ENCODE measurements at places on chromosomes 12 and 14.

- no peak for DNase-seq
These were observed 138.6 kb downstream of the SCARB1 start for GRCh38 chr12:124725099-124725498.

DNA sequence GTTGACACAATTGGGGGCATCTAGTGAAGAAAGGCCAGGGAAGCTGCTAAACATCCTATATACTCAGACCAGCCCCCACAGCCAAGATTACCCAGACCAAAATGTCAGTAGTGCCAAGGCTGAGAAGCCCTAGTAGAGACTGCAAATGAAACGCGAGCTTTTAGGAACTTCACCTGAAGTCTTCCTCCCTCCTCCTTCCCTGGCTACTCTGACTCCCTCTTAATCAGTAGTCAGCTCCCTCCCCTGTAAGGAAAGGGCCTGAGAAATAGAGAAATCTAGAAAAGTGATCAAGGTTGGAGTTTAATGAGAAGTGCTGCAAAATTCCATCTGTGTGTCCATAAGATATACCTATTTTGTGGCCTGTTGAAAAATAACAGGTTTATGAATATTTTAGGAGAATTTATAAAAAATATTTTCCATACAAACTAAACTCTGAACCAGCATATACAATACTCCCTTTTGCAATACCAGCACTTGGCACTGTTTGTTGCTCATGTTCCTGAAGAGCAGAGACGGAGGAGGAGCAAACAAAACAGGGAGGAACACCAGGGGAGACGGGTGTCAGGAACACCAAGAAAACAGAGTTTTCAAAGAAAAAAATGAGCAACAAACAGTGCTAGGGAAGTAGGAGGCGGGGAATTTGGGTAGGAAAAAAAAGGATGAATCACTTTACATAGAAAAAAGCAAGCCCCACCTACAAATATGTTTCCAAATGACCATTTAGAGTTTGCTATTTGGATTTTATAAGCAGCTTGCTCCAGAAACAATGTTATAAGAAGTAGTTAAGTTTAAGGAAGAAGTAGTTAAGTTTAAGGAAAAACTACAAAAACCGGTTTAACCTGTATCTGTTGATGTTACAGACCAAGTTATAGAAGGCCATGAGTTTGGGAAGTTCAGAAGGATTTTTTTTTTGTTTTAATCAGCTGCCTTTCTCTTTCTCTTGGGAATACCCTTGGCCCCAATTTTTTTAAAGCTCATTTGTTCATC lies 282.1 kb upstream of the GRIP1 start:
- DNase-seq: no peak

GRCh38 chr14:22251090-22251489 lies 337.9 kb downstream of the DAD1 start:
- no peak for DNase-seq

GRCh38 chr14:94685166-94685581 lies 73.0 kb downstream of the SERPINA3 start:
- no peak for DNase-seq

DNA sequence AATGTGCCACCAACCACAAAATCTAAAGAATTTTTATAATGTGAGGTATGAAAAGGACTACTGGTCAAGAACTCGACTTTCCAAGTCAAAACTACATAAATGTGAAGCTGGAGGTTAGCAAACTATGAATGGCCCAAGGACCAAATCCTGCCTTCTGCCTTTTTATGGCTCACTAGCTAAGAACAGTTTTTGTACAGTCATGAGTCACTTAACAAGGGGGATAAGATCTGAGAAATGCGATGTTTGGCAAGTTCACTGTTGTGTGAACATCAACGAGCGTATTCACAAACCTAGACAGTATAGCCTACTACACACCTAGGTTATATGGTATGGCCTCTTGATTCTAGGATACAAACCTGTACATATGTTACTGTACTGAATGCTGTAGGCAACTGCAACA lies 28.2 kb downstream of the FERMT2 start:
- no peak for DNase-seq

DNA sequence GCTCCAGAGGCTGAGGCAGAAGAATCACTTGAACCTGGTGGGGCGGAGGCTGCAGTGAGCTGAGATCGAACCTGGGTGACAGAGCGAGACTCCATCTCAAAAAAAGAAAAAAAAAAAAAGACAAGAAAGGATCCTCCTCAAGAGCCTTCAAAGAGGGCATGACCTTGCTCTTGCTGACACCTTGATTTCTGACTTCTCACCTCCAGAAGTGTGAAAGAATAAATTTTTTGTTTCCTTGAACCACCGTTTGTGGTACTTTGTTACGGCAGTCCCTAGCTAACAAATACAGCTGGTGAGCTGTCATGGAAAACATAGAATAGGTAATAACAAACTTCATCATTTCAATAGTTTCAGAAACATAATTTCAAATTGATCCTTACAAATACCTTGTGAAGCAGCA lies 1.9 kb upstream of the ACTR10 start:
- no peak for DNase-seq

DNA sequence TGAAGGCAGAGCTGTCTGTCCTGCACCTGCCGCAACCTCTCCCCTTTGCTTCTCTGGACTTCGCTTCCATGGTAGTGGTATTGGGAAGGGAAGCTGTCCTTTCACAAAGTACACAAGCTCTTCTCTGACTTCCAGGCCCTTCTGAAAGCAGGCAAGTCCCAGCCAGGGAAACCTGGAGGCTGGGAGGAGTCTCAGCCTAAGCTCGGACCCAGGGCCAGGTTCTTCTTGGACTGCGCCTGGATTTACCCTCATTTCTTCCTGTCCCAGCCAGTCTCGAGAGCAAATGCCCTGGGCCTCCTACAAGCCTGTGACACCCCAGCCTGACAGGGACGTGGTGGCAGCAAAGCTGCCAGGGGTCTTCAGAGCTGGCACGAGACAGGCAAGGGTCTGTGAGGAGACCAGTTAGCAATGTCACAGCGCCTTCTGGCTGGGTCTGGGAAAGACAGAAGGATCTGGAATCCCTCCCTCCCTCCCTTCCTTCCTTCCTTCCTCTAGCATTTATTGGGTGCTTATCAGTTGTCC lies 22.4 kb downstream of the ISCA2 start:
- DNase-seq: no peak

Measured in stimulated activated CD8-positive, alpha-beta memory T cell treated with anti-CD3 and anti-CD28 coated beads, Interleukin-12 subunit alpha, Interleukin-12 subunit beta, amount 100 ng/mL, for 1 hour (primary cell).